NCI-H1694 (cell line): ENCODE measurements at places on chromosomes 2 and 18.

- no peak for DNase-seq
Measured at GRCh38 chr2:71240794-71241193, 13.9 kb upstream of the PAIP2B start.

DNA sequence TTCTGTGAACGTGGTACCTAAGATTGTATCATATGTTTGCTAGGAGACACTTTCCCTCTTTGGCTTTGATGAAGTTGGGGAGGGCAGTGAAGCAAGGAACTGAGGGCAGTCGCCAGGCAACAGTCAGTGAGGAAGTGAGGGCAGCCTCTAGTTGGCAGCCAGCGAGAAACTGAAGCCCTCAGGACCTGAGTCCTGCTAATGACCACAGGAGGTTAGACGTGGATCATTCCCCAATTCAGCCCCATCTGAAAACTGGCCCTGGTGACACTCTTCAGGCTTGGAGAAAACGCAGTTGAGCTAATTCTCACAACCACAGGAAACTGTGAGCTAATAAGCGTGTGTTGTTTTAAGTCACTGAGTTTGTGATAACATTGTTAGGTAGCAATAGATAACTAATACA lies 84.5 kb upstream of the REG3G start:
- DNase-seq, result no peak

- DNase-seq, result no peak
Measured at GRCh38 chr2:70104231-70105111, 17.2 kb downstream of the PCBP1 start.

DNA sequence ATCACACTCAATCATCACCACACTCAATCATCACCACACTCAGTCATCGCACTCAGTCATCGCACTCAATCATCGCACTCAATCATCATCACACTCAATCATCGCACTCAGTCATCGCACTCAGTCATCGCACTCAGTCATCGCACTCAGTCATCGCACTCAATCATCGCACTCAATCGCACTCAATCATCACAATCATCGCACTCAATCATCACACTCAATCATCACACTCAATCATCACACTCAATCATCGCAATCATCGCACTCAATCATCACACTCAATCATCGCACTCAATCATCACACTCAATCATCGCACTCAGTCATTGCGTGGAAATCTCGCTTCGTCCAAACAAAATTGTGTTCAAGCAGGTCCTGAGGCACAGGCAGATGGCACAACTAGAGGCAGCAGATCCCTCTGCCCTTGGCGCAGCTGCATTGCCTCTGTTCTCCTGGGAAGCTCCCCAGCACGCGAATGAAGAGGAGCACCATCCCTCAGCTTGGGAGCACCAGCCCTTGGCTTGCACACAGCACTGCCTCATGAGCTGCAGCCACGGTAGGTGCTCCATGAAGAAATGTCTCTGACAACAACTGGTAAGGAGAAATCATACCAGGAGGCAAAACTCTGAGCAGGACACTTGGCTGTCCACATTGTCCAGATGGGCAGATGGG lies 108.1 kb downstream of the EIPR1 start:
- no peak for DNase-seq

DNA sequence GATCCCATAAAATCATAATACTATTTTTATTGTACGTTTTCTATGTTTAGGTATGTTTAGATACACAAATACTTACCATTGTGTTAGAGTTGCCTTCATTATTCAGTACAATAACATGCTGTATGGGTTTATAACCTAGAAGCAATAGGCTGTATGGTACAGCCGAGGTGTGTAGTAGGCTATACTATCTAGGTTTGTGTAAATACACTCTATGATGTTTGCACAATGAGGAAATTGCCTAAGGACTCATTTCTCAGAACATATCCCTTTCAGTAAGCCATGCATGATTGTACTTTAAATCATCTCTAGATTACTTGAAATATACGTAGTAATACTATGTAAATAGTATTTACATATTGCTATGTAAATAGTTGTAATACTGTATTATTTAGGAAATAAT lies 156.7 kb downstream of the CDCA7 start:
- DNase-seq, result no peak

- no peak for DNase-seq
Measured at GRCh38 chr18:13672657-13673056, 53.7 kb downstream of the FAM210A start.

GRCh38 chr2:62208758-62209114 lies 12.8 kb downstream of the B3GNT2 start:
- no peak for DNase-seq

DNA sequence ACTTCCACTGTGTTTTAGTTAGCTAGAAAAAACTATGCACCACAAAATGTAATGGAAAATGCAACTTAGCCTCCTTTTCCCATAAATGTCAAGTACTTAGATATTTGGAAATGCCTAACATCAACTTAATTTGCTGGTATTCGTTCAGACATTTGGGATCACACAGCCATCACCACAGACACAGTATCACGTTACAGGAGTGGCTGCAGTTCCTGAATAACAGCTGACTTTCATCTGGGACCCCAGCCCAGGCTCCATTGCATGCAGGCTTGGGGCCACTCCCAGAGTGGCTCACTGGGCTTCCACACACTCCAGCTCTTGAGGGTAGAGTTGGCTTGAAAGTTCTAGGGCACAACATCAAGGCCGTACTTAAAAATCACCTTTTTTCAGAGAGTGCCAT lies 9.3 kb downstream of the TMEM182 start:
- no peak for DNase-seq

DNA sequence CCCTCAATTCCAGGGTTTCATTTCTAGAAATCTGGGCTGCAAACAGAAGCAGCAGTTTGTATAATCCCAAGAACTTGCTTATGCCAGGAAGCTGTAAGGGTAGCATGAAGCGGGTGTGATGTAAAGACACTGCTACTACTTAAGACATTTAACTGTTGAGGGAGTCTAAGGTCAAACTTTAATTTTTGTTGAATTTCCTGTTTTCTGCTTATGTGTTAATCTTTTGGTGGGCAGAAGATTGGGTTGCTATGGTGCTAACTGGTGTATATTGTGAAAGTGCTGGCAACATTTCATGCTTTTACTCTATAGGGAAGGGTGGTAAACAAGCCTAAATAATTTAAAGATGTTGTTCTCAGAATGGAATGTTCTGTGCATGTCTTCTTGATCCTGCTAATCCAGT lies 2.7 kb downstream of the NCOA1 start:
- DNase-seq, result no peak

DNA sequence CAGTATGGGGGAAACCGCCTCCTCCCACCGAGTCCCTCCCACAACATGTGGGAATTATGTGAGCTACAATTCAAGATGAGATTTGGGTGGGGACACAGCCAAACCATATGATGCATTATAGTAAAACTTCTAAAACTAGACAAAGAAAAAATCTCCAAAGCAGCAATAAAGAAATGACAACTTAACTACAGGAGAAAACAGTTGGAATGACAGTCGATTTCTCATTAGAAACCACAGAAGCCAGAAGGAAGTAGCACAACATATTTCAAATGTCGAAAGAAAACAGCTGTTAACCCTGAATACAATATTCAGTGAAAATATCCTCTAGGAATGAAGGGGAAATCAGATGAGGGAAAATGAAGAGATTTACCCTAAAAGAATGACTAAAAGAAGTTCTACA lies 53.5 kb upstream of the TCF4 start:
- DNase-seq, result no peak

DNA sequence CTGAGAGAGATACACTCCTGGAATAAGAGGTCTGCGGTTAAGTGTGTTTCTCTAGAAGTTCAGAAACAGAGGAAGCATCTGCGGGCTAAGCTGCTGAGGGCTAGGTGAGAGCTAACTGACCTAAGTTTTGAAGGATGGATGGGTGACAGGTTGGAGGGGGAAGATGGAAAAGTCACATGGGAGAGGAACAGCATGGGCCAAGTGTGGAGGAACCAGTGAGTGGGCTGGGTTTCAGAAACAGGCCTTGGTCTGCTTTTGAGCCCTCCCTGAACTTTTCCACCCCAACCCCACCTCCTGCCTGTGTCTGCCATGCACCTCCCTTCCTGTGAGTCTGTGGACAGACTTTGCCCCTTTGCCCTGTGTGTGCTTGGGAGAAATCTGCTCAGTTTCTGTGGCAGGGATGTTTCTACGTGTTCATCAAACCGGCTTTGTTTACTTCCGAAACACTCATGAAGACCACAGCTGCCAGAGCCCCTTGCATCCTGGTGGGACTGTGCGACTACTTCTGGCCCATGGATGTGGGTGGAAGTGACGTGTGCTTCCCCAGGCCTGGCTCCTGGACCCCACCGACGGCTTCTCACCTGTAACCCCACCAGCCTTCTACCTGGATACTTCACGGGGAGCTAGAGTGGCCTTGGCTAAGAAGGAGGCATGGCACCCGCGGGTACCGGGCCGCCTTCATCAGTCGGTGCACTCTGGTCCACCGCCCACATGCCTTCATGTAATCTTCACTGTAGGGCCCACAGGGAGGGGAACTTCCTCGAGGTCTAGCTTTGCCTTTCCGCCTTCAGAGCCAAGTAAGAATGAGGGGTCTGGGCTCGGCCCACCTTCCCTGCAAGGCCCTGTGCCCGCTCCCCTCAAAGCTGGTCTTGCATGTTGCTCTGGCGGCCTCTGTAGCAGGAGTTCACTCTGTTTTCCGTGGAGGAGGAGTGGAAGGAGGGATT lies 1.4 kb upstream of the HPCAL1 start:
- no peak for DNase-seq

- no peak for DNase-seq
Measured at GRCh38 chr2:9332136-9332852, 91.0 kb downstream of the ITGB1BP1 start.

DNA sequence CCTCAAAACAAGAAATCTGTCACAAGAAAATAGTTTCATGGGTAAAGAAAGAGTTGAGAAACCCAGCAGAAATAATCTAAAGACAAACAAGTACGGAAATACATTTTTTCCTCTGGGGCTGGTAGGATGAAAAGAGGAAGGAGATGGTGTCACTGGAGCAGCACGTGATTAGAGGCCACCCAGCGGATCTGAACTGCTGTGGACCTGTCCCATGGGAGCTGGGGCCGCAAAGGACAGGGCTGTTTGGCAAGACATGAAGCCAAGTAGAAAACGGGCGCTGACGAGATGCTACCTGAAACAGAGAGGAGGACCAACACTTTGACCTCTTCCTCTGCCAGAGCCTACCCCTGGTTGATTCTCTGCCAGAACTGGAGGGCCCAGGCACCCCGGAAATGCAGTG lies 295.4 kb upstream of the ATP5MC3 start:
- DNase-seq, result no peak

- DNase-seq, result no peak
Measured at GRCh38 chr2:130261970-130262760, 63.9 kb upstream of the TUBA3E start.

DNA sequence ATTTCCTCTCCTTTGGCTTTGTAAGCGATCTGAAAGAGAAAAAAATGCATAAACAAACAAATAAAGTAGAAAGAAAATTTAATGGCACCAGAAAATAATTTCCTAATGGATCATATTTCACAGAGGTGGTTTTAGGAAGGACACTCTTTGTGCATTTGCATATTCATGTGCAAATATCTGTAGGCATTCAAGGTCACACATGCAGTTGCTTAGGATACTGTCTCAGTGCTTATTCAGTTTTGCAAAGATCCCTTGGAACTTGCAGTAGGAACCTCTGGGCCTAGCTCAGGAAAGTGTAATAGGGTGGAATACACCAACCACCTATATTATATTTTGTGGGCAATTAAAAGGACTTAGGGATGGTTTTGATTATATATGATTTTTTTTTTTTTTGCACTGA lies 54.3 kb downstream of the NEB start:
- no peak for DNase-seq

GRCh38 chr18:61323951-61324350 lies 9.3 kb upstream of the CDH20 start:
- no peak for DNase-seq

DNA sequence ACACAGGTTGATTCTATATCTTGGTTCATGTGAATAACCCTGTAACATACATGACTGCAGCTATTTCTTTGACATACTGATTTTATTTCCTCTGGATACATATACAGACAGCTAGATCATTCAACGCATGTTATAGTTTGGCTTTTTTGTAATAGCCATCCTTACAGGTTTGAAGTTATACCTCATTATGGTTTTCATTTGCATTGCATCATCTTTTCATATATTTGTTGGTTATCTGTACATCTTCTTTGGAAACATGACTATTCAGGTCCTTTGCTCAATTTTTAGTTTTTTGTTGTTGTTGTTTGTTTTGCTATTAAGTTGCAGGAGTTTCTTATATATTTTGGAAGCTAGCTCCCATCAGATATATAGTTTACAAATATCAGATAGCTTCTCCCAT lies 276.2 kb upstream of the NETO1 start:
- DNase-seq, result no peak

GRCh38 chr18:42274488-42275137 lies 319.6 kb downstream of the PIK3C3 start:
- no peak for DNase-seq

- DNase-seq, result no peak
Measured at GRCh38 chr18:74947417-74947816, 261.5 kb downstream of the PTGR3 start.

DNA sequence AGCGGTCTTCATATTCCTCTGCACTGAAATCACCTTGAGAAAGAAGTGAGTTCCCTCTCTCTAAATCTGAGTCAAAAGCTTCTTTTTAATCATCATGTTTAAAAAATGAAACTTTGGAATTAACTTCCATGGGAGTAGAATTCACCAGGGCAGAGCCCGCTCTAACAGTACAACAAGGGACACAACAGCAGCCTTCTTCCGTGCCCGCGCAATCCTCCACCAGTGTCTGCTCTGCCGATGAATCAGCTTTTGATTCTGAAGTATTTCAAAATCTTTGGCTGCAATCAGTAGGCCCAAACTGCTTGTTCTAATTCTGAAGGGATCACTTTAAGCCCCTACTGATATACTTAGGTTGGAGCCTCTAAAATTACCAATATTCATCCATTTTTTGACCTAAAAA lies 76.9 kb downstream of the USP40 start:
- no peak for DNase-seq
